ENCODE measurements at places on chromosomes 2 and 18.
A peak's percentile ranks its signal among the peaks of the same experiment; 100 is the strongest.

- no peak for DNase-seq
Measured at GRCh38 chr2:111045771-111046444, 74.8 kb upstream of the BCL2L11 start.

GRCh38 chr2:2146969-2147900 is 183.8 kb downstream of the MYT1L start:
- no peak for DNase-seq

- DNase-seq: no peak
Measured at GRCh38 chr2:181786371-181787228, 104.9 kb upstream of the ITPRID2 start.

DNA sequence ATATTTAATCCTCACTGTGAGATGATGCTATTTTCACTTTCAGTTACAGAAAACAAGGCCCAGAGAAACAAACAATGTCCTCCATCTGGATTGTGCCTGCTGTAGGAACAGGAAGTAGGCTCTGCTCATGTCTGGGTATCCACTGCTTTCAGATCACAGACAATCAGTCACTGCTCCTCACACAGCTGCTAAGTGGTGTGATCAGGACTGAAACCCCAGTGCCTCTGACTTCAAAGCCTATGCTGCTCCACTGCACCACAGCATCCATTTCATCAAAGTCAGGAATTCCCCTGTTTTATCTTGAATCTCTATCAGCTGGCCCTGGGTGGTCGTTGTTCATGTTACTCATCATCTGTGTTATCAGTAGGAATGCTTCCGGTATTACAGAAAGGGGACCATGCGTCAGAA is 303.8 kb upstream of the TRIB2 start:
- no peak for DNase-seq

- DNase-seq: no peak
Measured at GRCh38 chr2:63614448-63614968, 25.7 kb downstream of the MDH1 start.

DNA sequence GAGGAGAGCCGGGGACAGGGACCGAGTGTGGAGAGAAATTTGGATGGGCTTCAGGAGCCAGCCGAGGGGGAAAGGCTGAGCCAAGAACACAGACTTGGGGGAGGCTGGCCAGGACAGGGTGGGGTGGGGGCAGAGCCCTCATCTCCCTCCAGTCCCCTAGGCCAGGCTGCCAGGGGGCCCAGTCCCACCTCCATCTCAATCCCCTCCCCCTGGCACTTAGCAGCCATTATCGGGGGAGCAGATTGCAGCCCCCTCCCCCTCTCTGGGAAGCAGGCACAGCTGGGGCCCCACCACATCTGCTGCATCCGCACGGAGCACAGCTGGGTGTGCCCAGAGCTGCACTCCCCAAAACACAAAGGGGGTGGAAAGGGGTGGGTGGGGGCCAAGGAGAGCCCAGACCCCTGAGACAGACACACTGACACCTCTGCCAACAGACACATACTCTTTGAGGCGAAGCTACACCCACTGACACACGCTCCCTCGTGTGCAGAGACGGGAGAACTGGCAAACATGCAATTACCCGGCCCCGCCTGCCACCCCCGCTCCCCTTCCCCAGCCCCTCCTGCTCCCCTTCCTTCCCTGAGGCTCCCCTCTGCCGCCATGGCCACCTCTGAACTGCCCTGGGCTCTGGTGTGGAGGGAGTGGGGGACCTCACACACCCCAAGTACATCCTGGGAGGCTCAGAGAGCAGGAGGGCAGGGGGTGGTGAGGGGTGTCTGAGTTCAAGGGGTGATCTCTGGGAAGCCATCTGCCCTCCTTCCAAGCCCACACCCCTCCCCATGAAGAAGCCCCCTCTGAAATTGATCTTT is 5.1 kb upstream of the ASIC4 start:
- no peak for DNase-seq

GRCh38 chr18:60372596-60372995 is at the start of gene MC4R:
Gene MC4R, minus strand, starts transcription at chr18:60372775. Its CDS starts 426 bp downstream, at chr18:60372349.
- peak; percentile 78 for DNase-seq

DNA sequence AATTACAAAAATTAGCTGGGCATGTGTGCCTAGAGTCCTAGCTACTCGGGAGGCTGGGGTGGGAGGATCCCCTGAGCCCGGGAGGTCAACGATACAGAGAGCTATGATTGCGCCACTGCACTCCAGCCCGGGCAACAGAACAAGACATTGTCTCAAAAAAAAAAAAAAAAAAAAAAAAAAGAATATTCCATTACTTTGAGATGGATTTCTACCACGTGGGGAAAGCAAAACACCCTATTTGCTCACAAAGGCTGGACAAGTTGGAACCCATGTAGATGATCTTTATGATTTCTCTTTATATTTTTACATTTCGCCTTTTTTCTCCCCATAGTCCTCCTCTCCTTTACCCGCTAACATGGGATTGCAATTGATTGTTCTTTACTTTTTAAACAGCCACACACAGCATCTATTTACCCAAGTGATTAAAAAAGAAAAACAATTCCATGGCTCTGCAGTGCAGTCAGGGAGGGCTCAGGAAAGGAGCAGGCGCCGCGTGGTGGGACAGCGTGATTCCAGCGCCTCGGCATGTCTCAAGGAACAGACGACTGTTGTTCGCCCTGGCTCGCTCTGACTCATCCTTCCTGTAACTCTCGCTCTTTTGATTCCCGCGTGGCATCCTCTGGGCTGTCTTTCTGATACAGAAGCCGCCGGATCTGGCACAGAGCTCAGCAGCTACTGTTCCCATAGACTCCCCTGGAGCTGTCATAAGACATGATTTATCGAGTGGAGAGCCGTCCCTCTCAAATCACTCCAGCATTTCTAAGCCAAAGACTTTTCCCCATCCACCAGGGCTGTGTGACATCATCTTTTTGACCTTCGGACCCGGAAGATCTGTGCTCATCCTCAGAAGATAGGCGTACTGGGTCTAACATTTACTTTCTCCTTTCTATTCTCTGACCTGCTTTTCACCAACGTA is 230.4 kb upstream of the AGAP1 start:
- no peak for DNase-seq

- DNase-seq: no peak
Measured at GRCh38 chr2:8627019-8627691, 54.7 kb upstream of the ID2 start.

- DNase-seq: no peak
Measured at GRCh38 chr18:79257480-79257879, 138.2 kb upstream of the NFATC1 start.

GRCh38 chr2:211237586-211238275 is 681.3 kb downstream of the CPS1 start:
- no peak for DNase-seq

DNA sequence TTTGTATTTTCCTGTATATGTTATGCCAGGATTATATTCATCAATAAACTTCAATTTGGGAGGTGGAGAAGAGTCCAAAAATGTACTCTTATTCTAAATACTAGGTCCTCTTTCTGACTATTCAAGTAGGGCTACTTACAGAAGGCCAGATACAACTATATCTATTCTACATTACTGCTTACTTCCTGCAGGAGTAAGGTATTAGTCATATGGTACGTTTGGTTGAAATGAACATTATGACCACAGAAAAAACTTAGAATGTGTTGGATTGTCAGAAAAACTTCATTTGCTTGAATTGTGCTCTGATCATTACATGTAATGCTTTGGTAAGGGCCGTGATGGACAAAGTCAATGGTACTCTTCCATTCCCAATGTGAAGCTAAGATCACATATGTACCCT is 35.0 kb downstream of the STAT4 start:
- DNase-seq: no peak

DNA sequence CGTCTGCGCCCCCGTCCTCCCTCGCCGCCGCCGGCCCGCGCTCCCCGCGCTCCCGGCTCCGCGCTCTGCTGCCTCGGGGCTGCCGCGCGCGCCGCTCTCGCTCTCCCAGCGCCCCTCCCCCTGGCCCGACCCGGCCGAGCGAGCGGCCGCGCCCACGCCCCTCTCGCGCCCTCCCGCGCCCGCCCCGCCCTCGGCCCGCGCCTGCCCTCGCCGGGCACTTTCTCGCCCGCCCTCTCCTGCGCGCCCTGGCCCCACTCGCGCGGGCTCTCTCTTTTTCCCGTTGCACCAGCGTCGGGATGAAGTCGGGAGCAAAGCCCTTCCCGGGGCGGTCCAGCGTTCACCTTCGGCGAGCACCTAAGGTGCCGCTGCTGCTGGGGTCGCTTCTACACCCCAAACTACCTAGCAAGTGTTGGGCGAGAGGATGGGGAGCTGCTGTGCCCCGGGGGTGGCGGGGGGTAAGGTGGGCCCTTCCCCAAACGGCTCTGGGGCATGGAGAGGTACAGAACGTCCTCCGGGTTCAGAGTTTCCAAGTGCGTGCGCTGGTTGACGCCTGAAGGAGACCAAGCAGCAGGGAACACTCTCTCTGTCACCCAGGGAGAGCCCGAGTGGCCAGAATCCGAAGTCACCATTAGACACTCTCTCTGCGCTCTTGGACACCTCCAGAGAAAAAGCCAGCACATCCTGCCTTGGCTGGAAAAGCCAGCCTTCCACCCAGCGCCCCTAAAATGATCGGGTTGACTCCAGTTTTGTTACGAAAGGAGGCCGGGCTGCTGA is at the start of gene COLEC12:
Gene COLEC12 (minus strand): TSS at position 70 of the 774 bp plus-strand sequence. CDS start 187 bp downstream, outside the sequence.
- no peak for DNase-seq

DNA sequence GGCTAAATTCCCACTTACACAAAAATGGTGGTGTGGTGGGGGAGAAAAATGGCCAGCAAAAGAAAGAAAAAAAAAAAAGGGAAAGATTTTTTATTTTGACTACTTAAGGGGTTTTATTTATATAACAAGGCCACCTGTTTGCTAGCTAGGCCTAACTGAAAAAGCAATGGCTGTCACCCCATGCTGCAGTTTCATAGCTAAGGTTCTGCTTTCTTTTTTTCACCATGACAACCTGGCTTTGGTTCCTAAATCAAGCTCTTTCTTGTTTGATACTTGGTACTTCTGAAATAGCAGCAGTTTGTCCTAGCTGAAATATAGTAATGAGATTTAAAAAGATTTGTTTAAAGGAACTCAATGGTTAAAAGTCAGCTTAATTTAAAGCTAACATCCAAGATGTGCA is 433.2 kb upstream of the MEX3C start:
- no peak for DNase-seq

DNA sequence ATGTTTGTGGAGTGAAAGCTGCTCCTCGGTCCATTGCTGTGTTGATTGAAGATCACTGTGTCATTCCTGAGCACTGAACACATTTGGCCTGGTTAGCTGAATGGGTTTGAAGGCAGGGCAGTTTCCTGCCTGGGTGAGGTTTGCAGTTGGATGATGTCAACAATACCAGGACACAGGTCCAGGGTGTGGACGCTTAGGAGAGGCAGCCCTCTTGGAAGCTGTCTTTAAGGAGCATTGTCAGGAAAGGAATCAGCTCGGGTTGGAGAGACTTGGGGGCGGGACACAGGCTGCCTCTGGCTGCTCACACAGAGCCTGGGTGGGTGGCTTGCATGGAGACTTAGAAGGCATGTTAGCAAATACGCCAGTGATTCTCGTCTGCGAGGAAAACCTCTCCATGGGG is 237.7 kb downstream of the SEPTIN10 start:
- no peak for DNase-seq

- no peak for DNase-seq
Measured at GRCh38 chr2:144310484-144310883, 209.4 kb downstream of the ZEB2 start.

- DNase-seq: no peak
Measured at GRCh38 chr2:71929482-71929772, 218.2 kb downstream of the CYP26B1 start.

DNA sequence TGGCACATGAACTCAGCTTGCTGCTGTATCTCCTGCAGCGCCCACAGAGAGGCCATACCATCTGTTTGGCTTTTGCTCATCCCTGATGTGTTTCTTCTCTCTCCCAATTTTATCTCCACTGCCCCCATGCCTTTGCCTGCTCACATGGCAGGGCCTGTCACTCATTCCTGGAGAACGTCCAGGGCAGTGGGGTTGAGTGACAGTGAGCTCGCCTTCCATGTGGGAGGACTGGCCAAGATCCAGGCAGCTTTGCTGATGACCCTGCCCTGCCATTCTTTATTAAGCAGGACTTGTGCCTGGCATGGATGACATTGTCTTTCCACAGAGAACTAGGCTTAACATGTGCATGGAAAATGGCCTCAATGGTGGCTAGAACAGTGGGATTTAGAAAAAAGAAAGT is 230.5 kb upstream of the THSD7B start:
- DNase-seq: no peak

- no peak for DNase-seq
Measured at GRCh38 chr2:77087987-77088414, 434.2 kb downstream of the LRRTM4 start.

DNA sequence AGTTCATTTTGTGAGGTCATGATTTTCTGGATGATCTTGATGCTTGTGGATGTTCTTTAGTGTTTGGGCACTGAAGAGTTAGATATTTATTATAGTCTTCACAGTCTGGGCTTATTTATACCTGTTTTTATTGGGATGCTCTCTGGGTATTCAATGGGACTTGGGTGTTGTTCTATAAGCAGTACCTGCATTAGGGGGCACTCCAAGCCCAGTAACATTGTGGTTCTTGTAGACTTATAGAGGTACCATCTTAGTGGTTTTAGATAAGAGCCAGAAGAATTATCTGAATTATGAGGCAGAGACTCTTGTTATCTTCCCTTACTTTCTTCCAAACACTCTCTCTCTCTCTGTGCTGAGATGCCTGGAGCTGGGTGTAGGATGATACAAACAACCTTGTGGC is 470.0 kb downstream of the PIK3C3 start:
- no peak for DNase-seq

- DNase-seq: no peak
Measured at GRCh38 chr2:15971831-15972522, 31.6 kb downstream of the MYCN start.

- no peak for DNase-seq
Measured at GRCh38 chr2:53827398-53828175, 32.2 kb downstream of the GPR75 start.

Measured in NCI-H187 treated with DMSO at 0.1 percent for 48 hours (cell line).